ENCODE measurements at places on chromosomes 5 and 9.
A peak's percentile ranks its signal among the peaks of the same experiment; 100 is the strongest.

DNA sequence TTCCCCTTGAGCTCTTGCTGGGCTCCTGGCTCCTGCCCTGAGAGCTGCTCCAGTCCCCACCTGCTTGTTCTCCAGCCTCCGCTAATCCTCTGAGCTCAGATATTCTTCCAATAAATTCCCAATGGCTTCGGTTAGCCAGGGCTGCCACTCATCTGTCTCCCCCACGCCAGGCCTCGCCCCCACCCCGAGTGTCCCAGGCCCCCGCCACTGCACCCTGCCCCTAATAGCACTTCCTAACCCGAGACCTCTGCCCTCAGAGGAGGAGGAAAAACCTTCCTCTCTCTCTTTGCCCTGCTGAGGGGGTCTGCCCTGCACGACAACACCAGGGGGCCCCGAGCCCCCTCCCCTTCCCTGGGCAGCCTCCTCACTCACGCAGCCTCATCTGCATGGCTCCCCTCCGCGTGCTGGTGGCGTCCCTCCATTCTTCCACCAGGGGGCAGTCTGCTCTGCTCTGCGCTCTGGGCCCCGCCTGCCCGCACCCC is 5.4 kb upstream of the LCN15 start:
- peak; percentile 10 for DNase-seq

GRCh38 chr5:25095261-25095660 is 450.5 kb upstream of the CDH10 start:
- no peak for DNase-seq

DNA sequence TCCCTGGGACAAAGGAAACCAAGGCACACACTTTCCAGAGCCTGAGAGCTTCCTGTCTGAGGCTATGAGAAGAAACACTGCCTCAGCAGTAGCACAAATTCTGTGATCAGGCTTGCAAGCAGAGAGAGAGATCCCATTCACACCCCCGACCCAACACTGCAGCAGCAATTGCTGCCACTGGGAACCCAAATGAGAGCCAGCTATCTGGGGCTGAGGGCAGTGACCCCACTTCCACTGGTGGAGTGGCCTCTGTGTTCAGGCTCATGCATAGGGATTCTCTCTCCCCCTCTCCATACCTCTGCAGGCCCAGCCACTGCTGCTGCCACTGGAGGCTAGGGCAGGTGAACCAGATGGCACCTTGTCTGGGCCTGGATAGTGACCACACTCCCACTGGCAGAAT is 95.2 kb downstream of the TMEM232 start:
- DNase-seq = no peak

DNA sequence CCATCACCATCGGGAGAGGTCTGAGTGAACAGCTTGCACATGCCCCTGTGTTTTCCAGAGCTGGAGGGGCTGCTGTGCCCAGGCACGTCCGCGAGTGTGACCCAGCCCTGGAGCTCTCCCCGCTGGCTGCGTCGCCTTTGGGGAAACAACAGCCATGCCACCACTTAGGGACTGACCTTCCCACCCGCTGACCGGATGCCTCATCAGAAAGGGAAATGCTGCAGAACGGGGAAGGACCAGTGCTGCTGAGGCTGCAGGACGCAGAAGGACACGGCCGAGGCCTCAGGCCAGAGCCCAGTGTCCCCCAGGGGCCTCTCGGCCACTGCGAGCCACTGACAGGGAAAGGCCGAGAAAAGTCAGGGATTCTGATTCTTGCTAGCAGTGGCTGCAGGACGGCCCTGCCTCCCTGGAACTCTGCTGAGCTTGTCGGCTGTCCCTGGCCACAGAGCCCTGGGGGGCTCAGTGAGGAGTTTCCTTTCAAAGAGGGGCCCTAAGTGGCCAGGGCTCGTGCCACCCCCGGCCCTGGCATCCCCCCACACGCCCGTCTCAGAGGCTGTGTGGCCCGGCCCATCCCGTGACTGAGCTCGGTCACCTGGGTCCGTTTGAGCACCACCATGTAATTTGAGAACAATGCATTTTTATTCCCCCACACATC is 130.8 kb downstream of the ZNF354C start:
- no peak for DNase-seq

GRCh38 chr9:37212435-37212834 is 92.1 kb downstream of the ZCCHC7 start:
- DNase-seq = no peak

- no peak for DNase-seq
Observed at GRCh38 chr5:37015795-37016666, 139.5 kb downstream of the NIPBL start.

DNA sequence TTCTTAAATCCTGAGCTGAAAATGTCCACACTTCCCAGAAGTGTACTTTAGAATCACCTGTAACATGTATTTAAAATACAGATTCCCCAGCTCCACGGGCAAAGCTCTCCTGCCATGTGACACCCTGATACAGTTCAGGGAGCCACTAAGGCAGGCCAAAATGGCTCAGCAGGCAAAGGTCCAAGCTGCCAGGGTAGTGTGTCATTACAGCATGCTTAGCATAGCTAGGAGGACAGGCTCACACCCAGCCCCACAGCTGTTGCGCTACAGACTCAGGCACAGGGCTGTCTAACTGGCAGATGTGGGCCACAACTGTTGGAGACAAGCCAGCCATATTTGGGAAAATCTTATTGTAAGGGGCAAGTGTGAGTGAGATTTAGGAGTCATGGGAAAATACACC is 73.0 kb downstream of the C9orf85 start:
- no peak for DNase-seq

- no peak for DNase-seq
Observed at GRCh38 chr5:145347026-145347616, 488.0 kb downstream of the PRELID2 start.

- DNase-seq = peak; percentile 17
Observed at GRCh38 chr9:124284940-124285441, 27.2 kb downstream of the NEK6 start.

- DNase-seq = no peak
Observed at GRCh38 chr5:166979307-166979895, 1312.0 kb upstream of the WWC1 start.

DNA sequence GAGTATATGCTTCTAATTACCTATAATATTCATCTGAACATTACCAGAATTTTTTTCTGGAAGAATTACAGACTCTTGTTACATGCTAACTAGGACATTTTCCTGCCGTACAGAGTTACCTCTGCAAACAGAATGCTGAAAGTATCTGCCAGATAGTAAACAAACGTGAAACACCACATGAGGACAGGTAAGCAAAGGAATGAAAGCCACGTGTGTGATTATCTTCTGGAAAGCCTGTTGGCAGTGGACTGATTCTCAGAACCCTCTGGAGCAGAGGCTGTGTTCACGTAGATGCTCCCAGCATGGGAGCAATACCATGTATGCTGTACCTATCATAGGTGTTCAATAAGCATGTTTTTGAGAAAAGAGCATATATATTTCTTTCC is 472.6 kb downstream of the ENC1 start:
- no peak for DNase-seq

GRCh38 chr9:128180001-128180400 is 11.4 kb downstream of the CIZ1 start:
- DNase-seq = no peak

- no peak for DNase-seq
Observed at GRCh38 chr9:38359689-38360385, 32.7 kb upstream of the ALDH1B1 start.

- DNase-seq = no peak
Observed at GRCh38 chr5:40046792-40047191, 622.0 kb upstream of the DAB2 start.

GRCh38 chr9:72203205-72203803 is 54.1 kb downstream of the GDA start:
- no peak for DNase-seq

DNA sequence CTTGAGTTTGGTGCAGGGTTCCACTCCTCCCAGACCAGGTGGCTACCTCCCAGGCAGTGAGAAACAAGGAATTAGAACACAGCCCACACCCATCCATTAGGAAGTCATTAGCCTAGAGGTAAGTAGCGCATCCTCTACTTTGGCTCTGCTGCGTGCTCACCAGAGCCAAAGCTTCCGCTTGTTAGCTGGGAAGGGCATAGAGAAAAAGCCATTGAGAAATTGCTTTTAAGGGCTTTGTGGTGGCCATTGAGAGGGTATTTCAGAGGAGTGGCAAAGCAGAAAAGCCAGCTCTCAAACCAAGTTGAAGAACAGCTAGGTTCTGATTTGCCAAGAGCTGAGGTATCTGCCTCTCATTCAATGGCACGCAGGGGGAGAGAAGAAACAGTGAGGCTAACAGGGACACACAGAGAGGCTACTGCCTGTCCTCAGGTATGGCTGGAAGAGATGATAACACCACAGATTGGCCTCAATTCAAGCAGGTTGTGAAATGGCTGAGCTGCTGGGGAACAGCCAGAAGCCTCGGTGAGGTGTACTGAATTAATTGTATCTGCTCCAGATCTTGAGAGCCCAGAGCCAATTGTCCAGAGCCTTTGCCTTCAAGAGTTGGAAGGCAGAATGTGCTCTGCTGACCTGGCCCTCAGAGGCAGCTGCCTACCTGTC is 119.4 kb downstream of the NTRK2 start:
- DNase-seq = no peak

GRCh38 chr5:37668524-37669047 is 171.3 kb downstream of the GDNF start:
- DNase-seq = no peak

DNA sequence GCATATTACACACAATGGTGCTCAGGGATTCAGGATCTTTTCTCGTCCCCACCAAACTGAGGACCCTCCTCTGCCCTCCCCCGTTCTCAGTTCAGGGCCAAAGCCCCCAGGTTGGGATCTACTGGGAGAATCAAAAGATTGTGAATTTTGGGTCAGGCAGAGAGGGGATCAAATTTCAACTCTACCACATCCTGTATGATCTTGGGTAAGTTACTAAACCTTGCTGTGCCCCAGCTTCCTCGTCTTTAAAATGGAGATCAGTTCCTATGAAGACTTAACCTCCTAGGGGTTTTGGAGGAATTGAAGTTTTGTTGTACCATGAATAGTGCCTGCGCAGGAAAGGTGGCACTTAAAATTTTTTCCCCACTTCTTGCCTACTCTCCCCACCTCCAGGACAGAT is 62.4 kb downstream of the RAI14 start:
- DNase-seq = no peak

GRCh38 chr5:169200125-169200778 is 100.7 kb downstream of the SLIT3 start:
- DNase-seq = no peak

DNA sequence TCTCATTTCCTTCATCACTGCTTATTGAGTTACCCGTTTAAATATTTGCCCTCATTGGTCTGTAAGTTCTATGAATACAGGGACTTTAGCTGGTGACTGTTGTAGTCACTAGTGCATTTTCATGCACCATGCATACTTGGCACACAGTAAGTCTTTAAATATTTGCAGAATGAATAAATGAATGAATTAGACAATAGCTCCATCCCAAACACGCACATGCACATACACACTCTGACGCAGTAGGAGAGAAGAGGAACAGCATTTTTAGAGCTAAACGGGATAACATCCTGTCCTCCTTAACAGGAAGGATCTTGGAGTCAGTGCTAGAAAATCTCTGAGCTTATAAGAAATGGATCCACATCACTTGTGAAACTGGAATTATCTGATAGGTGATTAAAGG is 447.7 kb downstream of the KIF4B start:
- DNase-seq = no peak

DNA sequence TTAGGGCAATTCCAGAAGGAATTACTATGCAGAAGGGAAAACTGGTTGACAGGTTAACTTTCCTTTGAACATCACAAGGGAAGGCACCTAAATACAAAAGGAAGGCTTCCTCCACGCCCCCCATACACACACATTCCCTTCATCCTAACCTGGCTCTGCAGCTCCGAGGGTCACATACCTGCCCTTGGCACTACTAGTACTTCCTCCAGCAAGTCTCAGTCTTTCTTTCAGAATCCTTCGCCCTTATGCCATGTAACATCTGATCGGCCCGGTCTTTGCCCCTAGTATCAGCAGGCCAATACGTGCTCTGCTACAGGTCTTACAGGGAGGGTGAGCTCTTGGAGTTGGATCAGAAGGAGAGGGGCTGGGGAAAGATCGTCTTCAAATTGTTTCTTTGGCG is 1.6 kb upstream of the MARCHF6 start:
- no peak for DNase-seq

- no peak for DNase-seq
Observed at GRCh38 chr9:81498576-81498975, 190.8 kb downstream of the TLE1 start.

GRCh38 chr5:24525414-24525813 is 119.4 kb downstream of the CDH10 start:
- DNase-seq = no peak

GRCh38 chr5:173680660-173681242 is 64.3 kb upstream of the BOD1 start:
- no peak for DNase-seq

DNA sequence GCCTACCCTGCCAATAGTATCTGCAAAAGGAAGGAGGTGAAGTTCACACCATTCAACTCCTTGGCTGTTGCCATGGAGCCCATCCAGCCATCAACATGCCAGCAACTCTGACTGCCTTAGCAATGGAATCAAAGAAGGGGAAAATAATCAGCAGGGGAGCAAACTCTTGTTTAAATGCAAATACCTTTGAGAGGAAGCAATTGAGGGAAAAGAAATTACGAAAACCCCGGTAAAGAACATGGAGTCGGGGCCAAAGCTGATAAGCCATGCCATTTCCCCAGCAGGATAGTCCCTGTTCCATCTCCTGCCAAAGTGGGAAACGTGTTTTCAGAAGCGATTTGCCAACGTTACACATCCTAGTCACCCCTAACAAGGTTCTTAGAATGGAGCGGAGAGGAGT is 69.0 kb downstream of the MFAP3 start:
- no peak for DNase-seq

DNA sequence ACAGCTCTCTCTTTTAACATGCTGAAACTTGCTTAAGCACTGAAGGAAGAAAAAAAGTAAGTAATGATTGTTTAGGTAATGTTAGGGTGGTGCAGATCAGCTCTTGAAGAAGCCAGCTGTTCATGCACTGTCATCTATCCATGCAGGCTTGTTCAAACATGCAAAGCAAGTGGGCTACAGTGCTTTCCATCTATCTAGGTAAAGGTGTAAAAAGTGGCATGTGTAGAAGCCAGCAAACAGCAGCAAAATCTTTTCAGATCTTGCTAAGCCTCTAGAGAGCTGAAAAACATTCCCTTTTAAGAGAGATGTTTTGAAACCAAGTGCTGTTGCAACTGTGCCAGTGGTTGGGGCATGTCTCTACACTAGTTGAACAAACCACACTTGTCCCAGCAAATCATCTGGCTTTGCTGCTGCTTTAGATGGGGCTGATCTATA is 214.4 kb downstream of the EFNA5 start:
- no peak for DNase-seq

GRCh38 chr5:141618030-141618803 is 583 bp downstream of the DIAPH1 start:
- no peak for DNase-seq

GRCh38 chr5:181151146-181151545 is 3.8 kb downstream of the OR2V2 start:
- DNase-seq = no peak

- DNase-seq = no peak
Observed at GRCh38 chr5:112923988-112924387, 2.0 kb upstream of the REEP5 start.

DNA sequence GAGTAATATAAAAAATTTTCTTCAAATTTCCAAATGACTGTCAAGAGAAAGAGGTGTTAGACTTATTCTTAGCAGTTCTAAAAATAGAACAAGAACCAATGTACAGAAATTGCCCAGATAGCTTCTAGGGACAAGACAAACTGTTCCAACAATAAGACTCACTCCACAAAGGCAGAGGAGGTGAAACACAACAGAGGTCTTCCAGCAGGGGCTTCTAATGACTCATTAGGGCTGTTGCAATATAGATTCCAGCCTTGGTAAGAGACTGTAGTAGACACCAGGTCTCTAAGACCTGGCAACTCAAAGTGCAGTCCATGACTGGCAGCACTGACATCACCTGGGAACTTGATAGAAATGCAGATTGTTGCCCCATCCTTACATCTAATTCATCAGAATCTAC is 134.6 kb upstream of the VLDLR start:
- no peak for DNase-seq

Data from C1 segment of cervical spinal cord (tissue), 14 donors.